ENCODE measurements at places on chromosomes 4 and X.
A peak's percentile ranks its signal among the peaks of the same experiment; 100 is the strongest.

GRCh38 chr4:2458546-2459491 lies 10.1 kb upstream of the RNF4 start:
- DNase-seq: no peak

DNA sequence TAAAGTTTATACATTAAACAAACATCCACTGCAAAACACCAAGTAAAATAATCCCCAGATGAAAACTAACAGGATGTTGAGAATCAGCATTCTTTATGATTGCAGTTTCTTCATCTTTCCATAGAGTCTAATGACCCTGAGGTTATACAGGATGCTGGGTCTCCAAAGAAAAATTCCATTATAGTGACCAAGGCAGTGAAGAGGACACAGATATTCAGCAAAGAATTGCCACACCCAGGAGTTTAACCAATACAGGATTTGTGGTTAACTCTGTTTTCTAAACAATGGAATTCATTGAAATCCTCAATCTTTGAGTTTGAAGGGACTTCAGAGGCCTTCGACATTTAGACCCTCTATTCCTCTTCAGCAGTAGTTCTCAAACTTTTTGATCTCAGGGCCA lies 76.2 kb upstream of the ESX1 start:
- no peak for DNase-seq

GRCh38 chr4:140756319-140757231 lies at the start of gene TBC1D9:
TSS of gene TBC1D9 (minus strand) at chr4:140756385. CDS start at chr4:140756045, 340 bp downstream.
- no peak for DNase-seq

DNA sequence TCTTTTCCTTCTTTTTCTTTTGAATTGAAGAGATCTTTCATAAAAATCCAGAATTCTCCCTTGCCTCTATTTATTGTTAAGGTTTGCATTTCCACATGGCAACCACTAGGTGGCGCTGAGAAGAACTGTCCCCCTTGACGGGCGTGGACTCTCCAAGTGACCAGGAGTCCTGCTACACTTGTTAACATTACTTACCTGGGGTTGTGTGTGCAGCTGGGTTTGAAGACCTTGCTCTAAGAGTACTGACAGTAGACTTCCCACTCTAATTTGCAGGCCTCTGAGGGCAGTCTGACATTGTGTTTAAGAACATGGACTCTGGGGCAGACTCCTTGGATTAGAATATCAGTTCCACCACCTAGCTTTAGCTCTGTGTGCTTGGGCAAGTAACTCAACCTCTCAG lies 52.8 kb downstream of the GPRIN3 start:
- peak; percentile 17 for DNase-seq

DNA sequence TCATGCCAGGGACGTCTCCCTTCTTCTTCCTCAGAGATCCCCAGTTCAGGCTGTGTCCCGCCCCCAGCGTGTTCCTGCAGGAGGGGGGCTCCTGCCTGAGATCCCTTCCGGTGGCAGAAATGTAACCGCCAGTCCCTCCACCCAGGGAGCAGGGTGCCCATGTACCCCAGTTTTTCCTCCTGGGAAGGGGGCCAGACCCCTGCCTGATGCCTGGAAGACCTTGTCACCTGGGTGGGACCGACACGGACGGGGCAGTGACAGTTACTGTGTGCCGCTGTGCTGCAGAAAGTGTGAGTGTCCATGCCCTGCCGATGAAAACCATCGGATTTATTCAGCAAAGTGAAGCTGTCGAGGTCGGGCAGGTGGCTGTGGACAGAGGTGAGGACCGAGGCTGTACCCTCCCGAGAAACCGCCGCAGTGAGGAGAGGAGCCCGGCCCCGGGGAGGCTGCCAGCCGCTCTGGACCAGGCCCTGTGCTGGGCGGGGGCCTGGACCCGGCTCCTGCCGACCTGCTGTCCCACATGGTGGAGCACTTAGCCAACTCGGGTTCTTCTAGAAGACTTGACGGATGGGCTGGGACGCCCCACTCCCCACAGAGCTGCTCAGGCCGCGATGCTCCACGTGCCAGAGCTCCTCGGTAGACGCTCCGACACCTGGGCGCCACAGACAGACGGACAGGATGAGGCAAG lies 36.7 kb upstream of the HMX1 start:
- DNase-seq: no peak

DNA sequence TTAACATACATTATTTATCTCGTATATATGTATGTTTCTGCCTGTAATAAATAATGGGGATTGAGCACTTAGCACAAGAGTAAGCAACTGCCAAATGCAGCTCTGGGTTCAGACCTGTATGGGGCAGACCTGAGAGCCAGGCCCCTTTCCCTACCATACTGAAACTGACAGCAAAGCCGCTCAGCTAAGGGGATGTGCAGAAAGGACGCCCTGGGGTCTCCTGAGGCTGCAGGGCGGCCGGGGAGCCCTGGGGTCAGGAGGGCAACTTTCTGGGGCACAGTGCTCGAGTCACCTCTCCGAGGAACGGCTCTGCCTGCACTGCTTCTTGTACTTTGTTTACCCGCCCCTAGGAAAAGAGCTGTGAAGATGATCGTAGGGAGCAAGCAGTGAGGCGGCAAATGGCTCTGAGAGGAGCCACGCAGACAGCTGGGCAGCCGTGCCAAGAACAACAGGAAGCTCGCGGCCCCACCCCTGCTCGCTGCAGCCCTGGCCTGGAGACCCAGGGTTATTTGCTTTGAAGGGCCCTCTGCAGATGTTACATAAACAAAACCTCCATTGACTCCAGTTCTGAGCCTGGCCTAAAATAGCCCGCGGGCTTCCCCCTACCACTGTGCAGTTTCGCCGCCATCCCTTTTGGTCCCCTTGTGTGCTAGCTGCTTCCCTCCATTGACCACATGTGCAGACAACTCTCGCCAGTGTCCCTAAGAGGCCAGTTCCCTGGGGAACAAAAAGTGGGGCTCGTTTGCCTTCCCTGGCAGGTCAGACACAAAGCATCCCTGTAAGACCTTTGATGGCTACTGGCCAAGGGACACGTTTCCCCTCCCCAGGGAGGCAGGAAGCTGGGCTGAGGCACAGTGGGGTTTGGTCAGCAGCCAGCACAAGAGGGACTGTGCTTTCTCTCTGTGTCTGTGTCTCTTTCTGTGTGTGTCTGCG lies 111.3 kb upstream of the LNX1 start:
- DNase-seq: no peak

- no peak for DNase-seq
These were observed 219.9 kb downstream of the SHOX start for GRCh38 chrX:850471-850916.

- no peak for DNase-seq
These were observed 259.2 kb upstream of the FTHL17 start for GRCh38 chrX:31331015-31331414.

DNA sequence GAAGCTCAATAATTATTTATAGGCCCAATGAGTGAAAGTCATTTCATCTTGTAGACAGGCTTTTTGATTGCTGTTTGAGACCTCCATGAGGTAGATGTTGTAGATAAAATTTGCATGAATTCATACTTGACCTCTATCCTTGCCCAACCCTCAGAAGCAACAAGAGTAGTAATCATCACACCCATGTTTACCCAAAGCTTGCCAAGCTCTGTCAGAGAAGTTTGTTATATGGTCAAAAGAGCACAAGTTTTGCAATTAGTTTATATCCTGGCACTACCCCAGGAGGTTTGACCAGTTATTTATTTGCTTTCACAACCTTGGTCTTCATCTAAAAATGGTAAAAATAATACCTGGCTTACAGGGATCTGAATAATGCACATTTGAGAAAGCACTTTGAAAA lies 20.7 kb downstream of the ADH7 start:
- no peak for DNase-seq

GRCh38 chr4:108619372-108620100 lies 840 bp upstream of the RPL34 start:
- DNase-seq: peak; percentile 8

DNA sequence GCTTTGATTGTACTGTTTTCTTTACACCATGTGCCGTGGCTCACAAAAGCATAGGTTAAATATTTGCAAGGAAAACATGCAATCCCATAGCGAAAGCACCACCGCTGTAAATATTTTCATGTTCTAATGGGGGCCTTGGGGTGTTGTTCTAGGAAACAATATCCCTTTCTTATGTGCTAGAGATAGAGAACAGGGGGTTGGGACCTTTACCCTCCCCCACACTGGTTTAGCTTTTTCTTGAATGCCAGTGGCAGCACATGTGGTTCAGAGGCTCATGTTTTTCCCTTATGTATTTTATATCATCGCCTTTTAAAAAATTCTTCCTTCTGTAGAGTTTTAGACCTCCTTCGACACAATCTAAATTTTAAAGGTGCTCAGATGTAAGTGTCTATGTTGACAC lies 422.6 kb upstream of the TENM3 start:
- no peak for DNase-seq

GRCh38 chr4:82515705-82516104 lies 46.1 kb downstream of the TMEM150C start:
- no peak for DNase-seq

DNA sequence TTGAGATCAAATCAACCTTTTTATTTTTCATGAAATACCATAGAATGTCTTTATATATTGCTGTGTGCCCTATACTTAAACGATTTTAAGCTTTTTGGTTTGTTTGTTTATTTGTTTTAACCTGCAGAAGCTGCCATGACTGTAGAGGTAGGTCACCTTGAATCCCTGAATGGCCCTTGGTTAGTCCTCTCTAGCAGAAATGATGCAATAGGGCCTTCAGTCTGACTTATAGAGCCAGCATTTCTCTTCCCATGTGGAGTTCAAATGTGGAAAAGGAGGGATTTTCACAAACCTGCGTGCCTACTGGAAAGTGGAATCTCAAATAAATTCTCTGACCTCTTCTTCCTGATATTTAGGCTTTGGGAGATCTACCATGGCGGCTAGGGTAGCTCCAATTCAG lies 327.9 kb downstream of the MAPK10 start:
- no peak for DNase-seq

Measured in activated T-helper 1 cell treated with Interleukin-2 at 50 U/mL for 16 hours (primary cell).